Esophagus muscularis mucosa (tissue), 4 donors: ENCODE measurements at places on chromosomes 4 and X. TPM values are rescaled to one million over a fixed set of nuclear protein-coding genes. Genes with fewer than 3 reads are reported as not detected.

Gene TIMM8A
- 3.7 TPM for total RNA-seq

Gene USP46
- total RNA-seq: 9.0 TPM

Gene TBC1D8B
- 4.2 TPM for total RNA-seq

Gene TAF7L
- total RNA-seq: not detected

Gene EPHA5
- 0.23 TPM for total RNA-seq

Gene CT45A2
- total RNA-seq: not detected

Gene ESX1
- not detected for total RNA-seq
